Colonic mucosa (tissue), 4 donors: ENCODE measurements at places on chromosomes 5 and 9.

DNA sequence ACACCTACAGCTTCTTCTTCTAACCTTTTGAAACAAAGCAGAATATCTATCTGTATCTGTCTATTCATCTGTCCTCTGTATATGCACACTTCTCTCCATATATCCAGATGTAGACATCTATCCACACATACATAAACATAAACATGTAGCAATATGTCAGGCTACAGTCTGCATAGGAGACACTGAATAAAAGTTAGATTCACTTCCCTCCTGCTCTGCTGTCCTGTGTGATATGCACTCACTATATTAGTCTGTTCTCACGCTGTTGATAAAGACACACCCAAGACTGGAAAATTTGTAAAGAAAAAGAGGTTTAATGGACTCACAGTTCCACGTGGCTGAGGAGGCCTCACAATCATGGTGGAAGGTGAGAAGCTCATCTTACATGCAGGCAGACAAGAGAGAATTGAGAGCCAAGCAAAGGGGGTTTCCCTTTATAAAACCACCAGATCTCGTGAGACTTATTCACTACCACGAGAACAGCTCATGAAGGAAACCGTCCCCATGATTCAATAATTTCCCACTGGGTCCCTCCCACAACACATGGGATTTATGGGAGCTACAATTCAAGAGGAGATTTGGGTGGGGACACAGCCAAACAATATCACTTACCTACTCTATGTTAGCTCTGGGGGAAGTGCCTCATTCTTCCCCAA is 24.1 kb downstream of the RANBP3L start:
- H3K4me1 ChIP-seq: no peaks in the 10 kb centered on the region
- H3K4me3 ChIP-seq: no peak overlapping the region
- DNase-seq: no peak
- no peaks in the 10 kb centered on the region for H3K36me3 ChIP-seq
- no peaks in the 10 kb centered on the region for H3K27me3 ChIP-seq

DNA sequence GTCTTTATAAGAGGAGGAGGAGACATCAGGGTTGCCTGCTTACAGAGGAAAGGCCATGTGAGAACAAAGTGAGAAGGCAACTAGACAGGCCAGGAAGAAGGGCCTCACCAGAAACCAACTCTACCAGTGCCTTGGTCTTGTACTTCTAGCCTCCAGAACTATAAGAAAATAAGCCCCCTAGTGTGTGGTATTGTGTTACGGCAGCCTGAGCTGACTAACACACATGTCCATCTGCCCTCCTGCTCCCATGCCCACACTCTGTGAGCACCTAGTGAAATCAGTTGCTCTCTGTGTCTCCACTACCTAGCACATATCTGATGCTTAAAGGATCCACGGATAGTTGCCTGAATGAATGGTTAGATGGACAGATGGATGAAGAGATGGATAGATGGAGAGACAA is 6.9 kb downstream of the AK3 start:
- no peak for DNase-seq
- no peaks in the 10 kb centered on the region for H3K27me3 ChIP-seq
- no peak overlapping the region for H3K4me3 ChIP-seq

DNA sequence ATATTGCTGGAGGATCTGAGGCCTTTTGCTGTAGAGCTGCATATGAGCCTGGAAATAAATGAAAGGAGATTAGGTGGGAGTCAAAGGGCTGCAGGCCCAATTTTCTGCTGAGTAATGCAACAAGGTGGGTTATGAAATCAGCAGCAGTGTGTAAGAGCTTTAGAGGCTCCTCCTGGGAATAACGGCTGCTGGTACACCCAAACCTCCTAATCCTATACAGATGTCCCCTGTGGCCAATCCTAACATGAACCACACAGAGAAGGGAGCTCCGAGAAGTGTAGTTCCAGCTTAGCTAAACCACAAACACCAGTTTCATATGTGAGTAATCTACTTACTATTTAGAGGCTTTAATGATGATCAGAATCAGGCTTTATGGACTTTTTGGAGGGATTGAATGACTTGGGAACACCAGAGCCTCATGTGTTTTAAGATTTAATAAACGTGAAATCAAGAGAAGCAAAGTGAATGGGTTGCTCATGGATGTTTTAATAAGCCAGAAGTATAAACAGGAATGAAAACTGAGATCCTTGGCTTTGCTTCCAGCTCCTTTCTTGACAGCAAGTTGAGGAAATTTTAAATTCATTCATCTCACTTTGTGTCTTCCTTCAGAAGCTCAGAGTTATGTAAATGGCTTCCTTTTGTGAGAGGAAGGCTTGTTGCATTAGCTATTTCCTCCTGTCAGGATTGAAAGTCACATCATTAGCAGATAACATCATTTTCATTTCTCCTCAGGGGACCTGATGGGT is 437.5 kb downstream of the TMEM232 start:
- H3K4me3 ChIP-seq: no peak overlapping the region
- H3K36me3 ChIP-seq: no peaks in the 10 kb centered on the region
- H3K27ac ChIP-seq: no peak overlapping the region
- no peaks in the 10 kb centered on the region for H3K4me1 ChIP-seq
- no peaks in the 10 kb centered on the region for H3K27me3 ChIP-seq

- H3K4me1 ChIP-seq: no peaks in the 10 kb centered on the region
- DNase-seq: no peak
- no peak overlapping the region for H3K27ac ChIP-seq
- no peaks in the 10 kb centered on the region for H3K36me3 ChIP-seq
Observed at GRCh38 chr9:91927922-91928510, 22.0 kb downstream of the ROR2 start.

DNA sequence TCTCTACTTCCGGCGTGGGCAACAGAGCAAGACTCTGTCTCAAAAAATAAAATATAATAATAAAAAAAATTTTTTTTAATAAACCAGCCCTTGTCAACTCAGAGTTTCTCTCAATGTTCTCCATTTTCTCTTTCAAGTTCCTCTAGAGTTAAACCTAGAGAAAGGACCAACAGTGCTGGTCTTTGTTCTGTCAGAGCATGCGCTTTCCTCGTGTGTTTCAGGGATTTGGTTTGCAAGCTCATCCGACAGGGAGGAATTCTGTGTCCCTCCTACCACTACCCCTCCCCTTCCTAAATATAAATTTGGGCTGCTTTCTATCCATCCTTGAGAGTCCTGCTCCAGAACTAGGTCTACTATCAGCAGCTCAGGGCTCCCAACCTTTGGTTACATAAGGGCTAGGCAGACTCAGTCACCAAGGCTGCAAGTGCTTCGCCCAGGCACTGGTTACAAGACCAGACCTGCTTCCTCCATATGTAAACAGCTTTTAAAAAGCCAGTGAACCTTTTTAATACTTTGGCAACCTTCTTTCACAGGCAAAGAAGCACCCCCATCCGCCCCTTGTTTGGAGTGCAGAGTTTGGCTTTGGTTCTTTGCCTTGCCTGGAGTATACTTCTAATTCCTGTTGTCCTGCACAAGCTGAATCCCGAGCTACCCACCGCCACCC is 13.5 kb downstream of the SETX start:
- no peaks in the 10 kb centered on the region for H3K4me1 ChIP-seq
- DNase-seq: no peak
- H3K4me3 ChIP-seq: no peak overlapping the region
- peaks cover 41% of the 10 kb centered on the region for H3K36me3 ChIP-seq
- no peaks in the 10 kb centered on the region for H3K27me3 ChIP-seq
- no peak overlapping the region for H3K27ac ChIP-seq

DNA sequence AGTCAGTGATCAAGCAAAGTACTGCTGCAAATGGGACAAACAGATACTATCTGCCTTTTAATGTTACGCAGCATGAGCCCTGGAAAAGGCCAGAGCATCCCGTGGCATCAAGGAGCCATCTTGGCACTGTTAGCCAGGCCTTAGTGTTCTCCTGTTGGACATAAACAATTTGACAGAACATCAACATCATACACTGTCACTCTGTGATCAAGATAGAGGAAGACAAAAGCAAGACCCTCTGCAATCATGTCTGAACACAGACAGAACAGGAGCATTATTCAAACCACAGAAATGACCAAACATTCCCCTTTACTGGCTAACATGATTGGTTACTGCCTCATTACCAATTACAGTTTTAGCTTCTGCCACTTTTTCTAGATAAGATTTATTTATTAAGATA is 21.2 kb upstream of the ROPN1L start:
- peaks cover 16% of the 10 kb centered on the region for H3K36me3 ChIP-seq
- DNase-seq: no peak
- H3K27ac ChIP-seq: no peak overlapping the region
- no peaks in the 10 kb centered on the region for H3K27me3 ChIP-seq
- H3K4me1 ChIP-seq: no peaks in the 10 kb centered on the region
